ENCODE measurements at places on chromosomes 5 and 9.

DNA sequence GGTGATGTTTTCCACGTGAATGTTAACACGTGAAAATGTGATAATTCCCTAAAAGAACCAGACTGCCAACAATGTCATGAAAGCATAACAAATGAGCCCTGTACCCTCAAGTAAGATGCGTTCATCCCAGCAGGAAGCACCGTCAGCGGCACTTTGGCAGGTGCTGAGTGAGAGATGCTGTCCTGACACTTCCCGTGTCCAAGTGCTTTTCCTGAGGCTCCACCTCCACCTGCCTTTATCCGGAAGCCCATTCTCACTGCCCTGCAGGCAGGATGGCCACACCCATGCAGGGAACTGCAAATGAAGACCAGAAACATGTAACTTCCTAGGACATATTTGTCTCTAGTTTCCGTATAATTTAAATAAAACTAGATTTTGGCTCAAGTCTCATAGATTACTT, 238.0 kb upstream of the IRX2 start:
- DNase-seq, result no peak

- DNase-seq, result no peak
These were observed 104.3 kb downstream of the GNAQ start for GRCh38 chr9:77927265-77927664.

DNA sequence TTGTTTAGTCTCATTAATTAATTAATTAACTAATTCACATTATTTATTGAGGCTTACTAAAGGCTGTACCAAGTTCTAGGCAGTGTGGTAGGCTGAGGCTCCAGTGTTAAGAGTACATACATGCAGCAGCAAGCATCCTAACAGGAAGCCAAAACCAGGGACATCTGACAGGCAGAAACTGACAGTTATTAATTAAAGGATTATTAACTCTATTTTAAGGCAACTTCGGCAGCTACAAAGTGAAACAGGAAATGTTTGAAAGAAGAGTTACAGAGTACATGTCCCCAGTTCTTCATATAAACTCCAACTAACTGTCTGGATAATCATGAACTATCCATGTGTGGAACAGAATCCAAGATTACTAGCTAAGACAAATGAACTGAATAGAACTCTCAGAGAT, 39.3 kb upstream of the GABRB2 start:
- DNase-seq, result no peak

GRCh38 chr9:80875947-80876346, 813.4 kb downstream of the TLE1 start:
- DNase-seq, result no peak

- no peak for DNase-seq
These were observed 180.8 kb upstream of the GAS1 start for GRCh38 chr9:87127978-87128614.

DNA sequence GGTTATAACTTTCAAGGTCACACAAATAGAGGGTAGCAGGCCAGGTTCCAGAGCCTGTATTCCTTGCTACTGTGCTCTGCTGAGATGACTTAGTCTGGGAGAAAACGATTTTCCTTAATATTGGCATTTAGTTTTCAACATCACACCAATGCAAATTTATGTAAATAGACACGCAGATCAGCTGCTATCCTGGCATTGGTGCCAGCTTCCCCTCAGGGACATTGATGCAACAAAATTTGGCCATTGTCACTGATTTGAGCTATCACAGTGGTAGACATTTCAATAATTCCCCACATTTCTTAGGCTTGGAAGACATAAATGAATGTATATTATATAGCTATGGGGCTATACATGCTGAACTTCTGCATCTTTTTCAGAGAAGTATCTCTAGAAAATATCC, 71.6 kb upstream of the ASTN2 start:
- DNase-seq, result no peak
